ENCODE measurements at places on chromosomes 3 and 15.

DNA sequence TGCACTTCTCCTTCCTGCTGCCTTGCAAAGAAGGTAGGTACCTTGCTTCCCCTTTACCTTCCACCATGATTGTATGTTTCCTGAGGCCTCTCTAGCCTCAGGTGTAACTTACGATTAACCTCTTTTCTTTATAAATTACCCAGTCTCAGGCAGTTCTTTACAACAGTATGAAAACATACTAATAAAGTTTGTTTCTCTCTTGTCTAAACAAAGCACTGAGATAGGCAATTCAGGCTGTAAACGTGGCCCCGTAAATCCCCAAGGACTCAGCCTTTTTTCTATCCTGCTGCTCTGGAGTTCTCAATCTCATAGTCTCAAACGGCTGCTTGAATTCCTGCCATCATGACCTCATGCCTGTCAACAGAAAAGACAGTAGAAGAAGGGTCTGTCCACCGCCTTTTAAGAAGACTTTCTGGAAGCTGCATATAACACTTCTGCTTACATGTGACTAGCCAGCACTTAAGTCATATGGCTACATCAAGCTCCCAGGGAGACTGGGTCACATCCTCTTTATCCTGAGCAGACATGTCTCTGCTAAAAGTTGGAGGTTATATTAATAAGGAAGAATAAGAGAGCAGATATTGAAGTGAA lies 257.8 kb downstream of the EBLN2 start:
- no peak for DNase-seq

- no peak for DNase-seq
Measured at GRCh38 chr3:133868758-133869475, 26.8 kb downstream of the RAB6B start.

GRCh38 chr3:194607592-194608389 lies 25.4 kb downstream of the TMEM44 start:
- DNase-seq: no peak

DNA sequence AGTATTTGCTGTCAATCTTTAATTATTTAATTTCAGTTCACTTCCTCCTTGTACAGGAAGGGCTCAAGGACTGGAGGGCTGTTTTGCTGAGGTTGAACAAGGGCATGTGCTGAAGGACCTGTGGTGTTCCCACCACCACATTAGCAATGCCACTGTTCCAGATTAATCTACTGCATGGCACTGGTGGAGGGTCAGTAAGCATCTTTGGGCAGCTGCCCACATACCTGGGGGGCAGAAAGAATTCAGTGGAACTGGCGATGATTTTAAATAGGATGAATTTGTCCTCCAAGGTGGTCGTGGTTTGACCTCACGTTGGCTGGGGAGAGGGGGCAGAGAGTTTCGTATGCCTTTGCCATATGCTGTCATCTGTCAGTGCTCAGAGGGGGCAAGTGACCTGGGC lies 244.8 kb downstream of the TLE3 start:
- DNase-seq: no peak

GRCh38 chr3:43017004-43017403 lies 37.9 kb downstream of the GASK1A start:
- DNase-seq: no peak

All from neuronal stem cell (in vitro differentiated cells).